ENCODE measurements at places on chromosomes 2 and 18.

DNA sequence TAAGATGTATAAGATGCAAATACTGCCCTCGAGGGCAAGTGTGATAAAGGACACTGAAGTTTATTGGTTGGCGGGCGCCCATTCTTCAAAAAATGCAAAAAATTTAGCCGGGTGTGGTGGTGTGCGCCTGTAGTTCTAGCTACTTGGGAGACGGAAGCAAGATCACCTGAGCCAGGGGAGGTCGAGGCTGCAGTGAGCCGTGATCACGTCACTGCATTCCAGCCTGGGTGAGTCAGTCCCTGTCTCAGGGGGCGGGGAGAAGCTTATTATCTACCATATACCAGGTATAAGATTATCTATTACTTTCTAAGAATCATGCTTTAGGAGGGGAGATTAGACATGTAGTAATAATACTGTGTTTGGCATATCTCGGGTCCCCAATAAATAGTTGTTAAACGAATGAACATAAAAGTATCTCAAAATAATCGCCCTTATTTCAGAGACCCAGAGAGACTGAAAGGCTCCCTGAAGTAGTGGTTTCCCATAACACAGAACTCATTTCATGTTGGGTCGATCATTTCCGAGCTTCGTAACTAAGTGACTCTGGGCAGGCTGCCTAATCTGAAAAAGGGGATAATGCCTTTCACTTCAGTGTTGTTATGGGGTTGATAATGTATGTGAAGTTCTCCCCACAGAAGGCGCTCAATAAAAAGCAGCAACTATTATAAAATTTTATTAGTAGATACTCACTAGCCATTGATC is 1.2 kb upstream of the SELENOI start:
- peak overlapping the region; percentile 70 for H3K4me3 ChIP-seq
- H3K36me3 ChIP-seq, result no peaks in the 10 kb centered on the region
- DNase-seq, result no peak
- peaks cover 12% of the 10 kb centered on the region for H3K4me1 ChIP-seq

GRCh38 chr2:27638037-27638637 is 9.3 kb downstream of the GPN1 start:
- H3K4me1 ChIP-seq, result no peaks in the 10 kb centered on the region
- peaks cover 31% of the 10 kb centered on the region for H3K36me3 ChIP-seq
- DNase-seq, result no peak
- no peak overlapping the region for H3K4me3 ChIP-seq
- no peak overlapping the region for H3K27ac ChIP-seq

DNA sequence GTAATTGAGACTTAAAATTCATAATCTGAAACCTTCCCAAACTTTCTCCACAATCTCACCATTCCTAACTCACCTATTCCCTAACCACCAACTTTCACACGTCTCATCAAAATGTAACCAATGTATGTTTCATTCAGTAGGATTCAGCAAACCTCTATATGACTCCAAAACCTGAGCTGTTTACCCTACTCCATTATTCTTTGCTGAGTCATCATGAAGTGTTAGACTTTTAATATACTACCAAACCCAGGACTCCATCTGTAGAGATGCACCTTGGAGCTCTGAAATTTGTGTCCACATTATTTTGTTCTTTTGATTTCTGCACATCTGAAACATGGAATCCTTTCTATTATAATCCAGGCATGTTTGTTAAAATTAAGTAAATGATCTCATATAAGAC is 727.0 kb upstream of the PIK3C3 start:
- no peak for DNase-seq
- no peaks in the 10 kb centered on the region for H3K36me3 ChIP-seq
- no peaks in the 10 kb centered on the region for H3K4me1 ChIP-seq
- H3K27me3 ChIP-seq, result no peaks in the 10 kb centered on the region
- no peak overlapping the region for H3K4me3 ChIP-seq
- H3K27ac ChIP-seq, result no peak overlapping the region

DNA sequence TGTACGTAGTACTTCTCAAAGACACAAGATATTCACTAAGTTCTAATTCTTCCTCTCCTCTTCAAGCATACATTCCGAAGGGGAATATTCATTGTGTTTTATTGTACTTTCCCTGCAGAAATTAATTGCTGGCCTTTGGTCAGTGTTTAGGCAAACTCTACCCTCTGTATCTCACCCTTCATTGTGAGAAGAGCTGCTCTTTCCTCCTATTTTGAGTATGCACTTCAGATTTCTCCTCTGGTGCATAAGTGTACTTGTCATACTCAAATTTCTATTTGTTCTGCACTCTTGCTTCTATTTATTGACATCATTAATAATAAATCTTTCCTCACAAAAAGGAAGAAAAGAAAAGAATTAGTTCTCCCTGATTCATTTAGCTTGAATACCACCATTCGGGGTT is 485.4 kb upstream of the SLC8A1 start:
- no peaks in the 10 kb centered on the region for H3K4me1 ChIP-seq
- no peak for DNase-seq
- no peaks in the 10 kb centered on the region for H3K27me3 ChIP-seq
- no peaks in the 10 kb centered on the region for H3K36me3 ChIP-seq
- no peak overlapping the region for H3K4me3 ChIP-seq
- H3K27ac ChIP-seq, result no peak overlapping the region
